ENCODE measurements at places on chromosomes 7 and 10.

DNA sequence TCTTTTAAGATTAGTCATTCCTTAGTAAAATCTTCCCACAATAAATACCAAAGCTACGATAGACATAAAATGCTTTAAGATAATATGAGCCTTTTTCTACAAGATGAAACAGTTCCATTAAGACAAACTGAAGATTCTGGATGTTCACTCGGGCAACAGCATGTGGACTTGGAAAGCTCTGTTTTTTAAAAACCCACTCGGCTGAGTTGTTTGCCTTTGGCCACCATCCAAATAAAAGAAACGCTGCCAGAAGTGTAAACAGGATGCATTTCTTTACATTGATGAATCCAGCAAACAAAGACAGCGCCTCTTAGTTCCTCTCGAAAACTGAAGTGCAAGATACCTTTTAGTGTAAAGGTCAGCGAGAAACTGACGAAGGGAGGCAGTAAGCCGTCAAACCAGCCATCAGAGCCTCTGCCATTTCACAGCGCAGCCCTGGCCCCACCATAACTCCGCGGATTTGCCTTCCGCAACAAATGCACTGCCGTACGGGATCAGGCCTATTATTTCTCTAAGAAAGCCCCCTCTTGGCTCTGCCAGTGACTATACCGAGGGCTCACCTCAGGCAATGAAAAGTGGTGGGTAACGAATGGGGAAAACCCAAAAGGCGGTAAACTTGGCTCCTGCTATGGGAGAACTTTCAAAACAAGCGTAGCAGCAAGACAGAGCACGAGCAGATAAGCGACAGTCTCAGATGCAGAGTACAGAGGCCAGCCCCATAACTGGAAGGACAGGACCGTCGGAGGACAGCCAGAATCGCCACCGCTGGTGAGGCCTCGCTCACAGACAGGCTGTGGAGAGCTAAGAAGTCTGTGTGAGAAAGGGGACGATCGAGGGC, 41.4 kb downstream of the GNA12 start:
- no peak for DNase-seq

DNA sequence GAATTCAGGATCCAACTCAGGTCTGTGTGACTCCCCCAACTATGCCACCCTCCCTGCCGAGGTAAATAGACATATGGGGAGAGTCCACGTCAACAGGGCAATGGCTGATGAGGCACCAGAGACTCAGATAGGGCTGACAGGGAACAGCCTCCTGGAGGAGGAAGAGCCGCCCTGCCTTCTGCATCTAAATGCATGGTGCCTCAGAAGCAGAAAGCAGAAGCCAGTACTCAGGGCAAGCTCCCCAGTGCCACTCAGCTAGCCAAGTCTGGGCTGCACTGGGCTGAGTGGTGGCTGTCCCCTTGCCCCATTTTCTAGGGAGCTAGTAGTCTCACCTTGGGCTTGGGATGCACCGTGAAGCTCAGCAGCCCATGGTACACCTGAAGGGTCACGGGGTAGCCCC, 11.0 kb downstream of the RRP12 start:
- no peak for DNase-seq

DNA sequence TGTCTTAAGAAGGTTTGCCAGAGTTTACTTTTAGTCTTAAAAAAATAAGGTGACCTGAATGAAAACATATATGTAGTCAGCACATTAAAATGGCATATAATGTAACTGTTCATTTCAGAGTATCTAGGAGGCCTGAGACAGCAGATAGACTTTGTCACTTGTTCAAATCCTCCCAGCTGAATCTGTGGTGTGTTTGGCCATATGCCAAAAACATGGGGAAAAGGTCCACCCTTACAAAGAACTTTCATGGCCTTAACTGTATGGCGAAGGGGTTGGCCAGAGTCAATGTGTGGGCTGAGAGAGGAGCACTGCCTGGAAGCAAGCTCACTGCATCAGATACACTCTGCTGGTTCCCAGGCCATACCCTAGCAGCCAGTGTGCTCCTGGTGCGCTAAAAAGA, 113.7 kb downstream of the ALOX5 start:
- DNase-seq, result no peak

- DNase-seq, result no peak
Measured at GRCh38 chr10:30172091-30172490, 112.7 kb upstream of the JCAD start.

DNA sequence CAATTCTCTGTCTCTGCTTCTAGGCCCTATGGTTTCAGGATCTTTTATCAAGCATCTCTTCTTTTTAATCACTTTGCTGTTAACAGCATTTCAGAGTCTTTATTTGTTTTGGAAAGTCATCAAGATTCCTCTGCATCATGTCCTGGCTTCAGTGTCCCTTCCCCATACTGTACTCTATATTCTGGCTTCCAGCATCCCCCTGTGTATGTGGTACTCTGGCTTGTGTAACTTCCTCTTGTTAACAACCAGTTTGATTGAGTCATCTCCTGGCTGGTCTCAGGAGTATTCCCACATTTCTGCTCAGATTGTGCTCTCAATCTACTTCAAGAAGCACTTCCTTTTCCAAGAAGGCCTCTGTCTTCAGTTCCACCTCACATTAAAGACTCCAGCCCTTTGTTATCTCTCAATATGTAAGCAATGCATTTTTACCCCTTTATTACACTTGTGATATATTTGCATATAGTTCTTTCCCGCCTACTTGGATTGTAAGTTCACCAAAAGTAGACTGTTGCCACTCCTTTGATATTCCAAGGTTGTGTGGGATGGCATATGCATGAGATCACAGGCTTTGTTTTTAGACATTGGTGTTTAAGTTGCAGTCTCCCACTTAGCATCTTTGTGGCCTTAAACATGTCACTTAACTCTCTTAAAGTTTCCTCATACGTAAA, 15.1 kb upstream of the ATE1 start:
- peak; percentile 11 for DNase-seq

- DNase-seq, result no peak
Measured at GRCh38 chr7:151168787-151169162, 1.3 kb upstream of the GBX1 start.

DNA sequence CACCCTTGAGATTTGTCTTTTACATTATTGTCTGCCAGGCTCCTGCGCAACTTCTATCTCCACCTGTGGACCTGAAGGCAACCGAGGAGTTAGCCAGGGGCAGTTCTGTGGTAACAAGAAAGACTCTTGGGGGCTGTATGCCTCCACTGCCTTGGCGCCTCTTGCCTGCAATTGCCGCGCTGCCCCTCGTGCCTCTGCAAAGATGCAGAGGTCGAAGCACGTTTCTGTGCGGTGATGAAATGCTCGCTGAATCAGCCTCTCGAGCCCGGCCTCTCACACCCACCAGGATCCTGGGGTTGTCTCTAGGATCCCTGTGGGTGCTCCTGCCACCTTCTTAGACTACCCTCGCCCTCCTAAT, 486 bp upstream of the LHFPL3 start:
- DNase-seq, result no peak

DNA sequence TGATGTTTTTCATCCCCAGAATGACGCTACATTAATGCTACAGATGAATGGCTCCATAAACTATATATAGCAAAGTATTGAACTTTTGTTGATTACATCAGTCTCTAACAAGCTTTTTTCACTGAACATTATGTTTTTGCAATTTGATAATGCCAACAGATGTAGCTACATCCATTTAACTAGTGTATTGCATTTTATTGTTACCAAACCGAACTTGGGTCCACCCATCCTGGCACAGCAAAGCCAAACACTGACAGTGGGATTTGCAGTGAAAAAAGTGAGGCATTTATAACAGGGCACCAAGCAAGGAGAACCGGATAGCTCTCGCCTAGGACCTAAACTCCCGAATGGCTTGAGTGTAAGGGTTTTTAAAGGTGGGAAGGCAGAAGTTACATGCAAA, 182.8 kb upstream of the TNS3 start:
- no peak for DNase-seq

GRCh38 chr7:18829858-18830285, 287.6 kb downstream of the TWIST1 start:
- no peak for DNase-seq

DNA sequence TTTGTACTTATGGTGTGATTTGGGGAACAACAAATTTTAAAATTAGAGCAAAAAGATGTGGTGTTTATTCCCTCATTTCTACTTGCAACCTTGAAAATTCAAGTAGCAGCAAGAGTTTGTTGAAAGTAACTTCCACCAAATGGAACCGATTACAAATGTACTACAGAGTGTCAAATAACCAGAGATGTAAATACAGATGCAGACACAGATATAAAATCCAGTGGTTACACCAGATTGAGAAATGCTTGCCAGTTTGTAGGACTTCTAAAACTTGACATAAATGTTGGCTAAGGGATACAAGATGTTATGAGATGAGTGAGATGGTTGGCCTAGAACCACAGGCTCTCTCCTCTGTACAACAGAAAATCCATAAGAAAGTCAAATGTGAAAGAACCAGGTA, 162.1 kb downstream of the DIP2C start:
- DNase-seq, result no peak

GRCh38 chr7:50085344-50085743, 7.7 kb downstream of the ZPBP start:
- no peak for DNase-seq

DNA sequence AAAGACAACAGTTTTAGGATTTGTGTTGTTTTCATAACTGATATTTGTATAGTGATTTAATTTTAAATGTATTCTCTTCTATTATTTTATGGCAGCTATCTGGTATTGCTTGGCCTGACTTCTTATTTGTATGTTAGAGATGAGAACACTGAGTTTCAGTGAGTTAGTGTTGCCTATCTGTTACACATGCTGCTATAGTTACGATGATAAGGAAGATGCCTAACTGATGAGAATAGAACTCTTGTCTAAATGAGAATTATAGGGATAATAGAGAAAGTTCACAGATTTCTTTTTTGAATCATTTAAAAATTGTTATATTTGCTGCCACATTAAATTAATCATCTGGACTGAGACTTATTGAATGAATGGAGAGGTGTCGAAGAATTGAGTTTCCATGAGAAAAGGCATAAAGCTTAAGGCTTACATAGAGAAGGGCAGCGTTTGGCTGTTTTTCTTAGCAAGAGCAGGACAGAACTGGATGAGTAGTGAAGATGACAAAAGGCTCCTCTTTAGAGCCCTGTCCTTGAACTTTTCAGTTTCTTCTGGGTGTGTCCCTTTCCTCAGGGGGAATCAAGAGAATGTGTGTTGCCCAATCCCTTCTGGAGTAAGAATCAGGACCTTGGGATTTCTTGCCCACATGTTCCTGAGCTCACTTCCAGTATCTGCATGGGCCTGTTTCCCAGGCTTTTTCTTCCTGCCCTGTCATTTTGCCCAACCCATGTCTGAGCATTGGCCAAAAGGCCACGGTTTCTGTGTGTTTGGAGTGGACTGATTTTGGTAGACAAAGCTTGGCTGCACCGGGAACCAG, 195.6 kb upstream of the CSTF2T start:
- DNase-seq, result no peak

DNA sequence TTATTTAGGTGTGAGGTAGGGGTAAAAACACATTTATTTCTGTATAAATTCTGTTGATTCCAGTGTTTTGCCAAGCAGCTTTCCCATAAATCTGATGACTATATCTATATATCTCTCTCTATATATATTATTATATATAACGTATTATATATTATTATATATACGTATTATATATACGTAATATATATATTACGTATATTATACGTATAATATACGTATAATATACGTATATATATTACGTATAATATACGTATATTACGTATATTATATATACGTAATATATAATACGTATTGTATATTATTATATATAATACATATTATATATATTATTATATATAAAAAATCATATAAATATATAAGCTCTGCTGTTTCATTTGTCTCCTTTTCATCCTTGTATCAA, 163.5 kb downstream of the GPR158 start:
- DNase-seq, result no peak

DNA sequence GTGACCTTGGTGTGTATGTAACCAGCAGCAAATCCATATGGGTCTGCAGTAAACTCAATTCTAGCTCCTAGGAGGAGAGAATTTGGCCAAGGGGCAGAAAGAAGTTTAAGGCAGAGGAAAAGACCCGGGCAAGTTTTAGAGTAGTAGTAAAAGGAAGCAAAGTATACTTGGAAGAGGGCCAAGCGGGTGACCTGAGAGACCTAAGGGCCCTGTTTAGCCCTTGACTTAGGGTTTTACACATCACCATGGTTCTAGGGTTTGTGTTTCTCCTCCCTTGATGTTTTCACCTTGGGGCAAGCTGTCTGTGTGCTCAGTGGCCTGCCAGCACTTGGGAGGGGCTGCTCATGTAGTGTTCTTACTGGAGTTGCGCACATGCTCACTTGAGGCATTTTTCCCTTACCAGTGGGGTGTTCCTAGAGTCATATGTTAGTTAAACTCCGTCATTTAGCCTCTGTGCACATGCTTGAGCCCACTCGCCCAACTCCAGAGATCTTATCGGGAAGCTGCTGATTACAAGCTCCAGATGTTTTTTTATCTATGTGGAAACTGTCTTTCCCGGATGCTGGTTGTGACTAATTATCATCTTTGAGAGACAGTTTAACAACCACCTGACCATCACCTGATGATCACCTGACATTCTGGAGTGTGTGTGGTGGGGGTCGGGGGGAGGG, 137.6 kb upstream of the PRSS1 start:
- no peak for DNase-seq
